ENCODE measurements at places on chromosomes 2 and 18.

DNA sequence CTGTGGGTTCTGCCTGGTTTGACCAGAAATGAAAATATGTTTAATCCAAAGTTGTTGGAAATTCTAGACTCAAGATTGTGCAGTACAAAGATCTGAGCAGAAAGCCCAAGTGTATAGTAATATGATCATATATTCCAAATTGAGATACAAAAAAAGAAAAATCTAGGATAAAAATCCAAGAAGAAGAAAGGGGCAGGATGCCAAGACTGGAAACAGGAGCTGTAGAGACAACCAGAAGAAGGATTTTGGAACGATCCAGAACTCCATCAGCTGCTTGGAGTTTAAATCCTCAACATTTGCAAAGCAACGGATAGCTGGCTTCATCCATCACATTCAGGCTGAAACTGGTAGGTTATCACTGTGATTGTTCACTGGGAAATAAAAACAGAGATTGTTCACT lies 333.6 kb upstream of the UBE2E3 start:
- DNase-seq: no peak

DNA sequence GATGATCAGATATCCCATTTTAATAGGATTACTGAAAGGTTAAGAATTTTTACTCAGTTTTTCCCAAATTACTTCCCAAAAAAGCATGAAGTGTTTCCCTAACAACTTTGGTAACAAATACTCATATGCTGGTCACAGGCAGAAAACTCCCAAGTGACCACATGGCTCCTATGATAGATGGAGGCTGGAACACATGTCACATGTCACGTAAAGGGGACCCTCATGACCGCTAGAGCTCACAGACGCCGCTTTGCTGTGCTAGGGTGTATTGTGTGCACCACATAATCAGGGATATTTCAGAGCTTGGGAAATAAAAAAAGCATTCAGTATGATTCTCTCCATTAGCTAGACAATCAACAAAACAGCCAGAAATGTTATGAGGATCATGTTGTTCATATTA lies 228.2 kb downstream of the TMEM163 start:
- no peak for DNase-seq

DNA sequence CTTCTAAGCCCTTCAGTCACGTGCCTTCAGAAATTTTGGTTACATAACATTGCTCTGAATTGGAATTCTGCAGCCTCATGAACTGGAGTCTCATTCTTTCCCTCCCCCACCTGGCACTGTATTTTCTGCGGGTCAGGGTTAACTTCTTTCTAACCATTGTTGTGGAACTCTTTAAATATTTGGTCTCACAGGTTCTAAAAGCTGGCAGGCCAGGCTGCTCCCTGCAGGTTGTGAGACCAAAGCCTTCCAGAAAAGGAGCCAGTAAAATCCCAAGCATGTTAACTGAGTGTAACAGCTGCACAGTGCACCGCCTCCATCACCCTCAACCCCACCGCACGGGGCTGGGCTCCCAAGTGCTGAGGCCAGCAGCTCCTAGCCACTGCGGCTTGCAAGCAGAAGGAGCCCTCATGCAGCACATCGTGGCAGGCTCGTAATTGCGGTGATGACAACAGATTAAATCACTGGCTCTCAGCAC lies 174.1 kb upstream of the ALPP start:
- peak; percentile 35 for DNase-seq

DNA sequence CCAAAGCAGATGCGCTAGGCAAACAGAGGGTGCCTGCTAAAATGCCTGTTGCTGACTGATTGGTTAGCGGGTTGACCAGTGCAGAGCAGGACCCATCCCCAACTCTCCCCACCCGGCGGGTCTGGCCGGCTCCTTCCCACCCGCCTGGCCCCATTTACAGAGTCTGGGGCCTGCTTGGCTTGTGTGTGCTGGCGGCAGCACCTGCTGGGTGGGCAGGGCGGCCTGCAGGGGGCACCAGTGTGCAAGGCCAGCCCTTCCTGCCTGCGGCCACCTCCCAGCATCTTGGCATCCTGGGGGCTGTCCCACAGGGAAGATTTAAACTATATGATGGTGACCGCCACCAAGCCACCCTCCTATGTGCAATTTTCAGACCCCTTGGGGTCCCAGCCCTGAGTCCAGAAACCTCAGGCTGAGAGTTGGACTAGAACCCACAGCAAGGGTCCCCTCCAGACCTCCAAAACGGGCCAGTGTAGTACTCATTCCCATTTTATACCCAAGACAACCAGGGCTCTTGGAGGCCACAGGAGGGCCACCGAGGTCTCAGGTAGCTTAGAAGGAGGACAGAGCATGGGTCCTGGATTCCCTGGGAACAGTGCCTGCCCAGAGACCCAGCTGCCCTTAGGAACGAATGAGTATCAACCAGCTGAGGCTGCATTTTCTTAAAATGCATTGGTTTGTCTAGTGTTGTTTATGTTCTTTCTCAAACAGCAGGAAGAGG lies 173.6 kb downstream of the SMAD7 start:
- DNase-seq: peak; percentile 78

GRCh38 chr2:719734-720133 lies 42.5 kb upstream of the TMEM18 start:
- no peak for DNase-seq

DNA sequence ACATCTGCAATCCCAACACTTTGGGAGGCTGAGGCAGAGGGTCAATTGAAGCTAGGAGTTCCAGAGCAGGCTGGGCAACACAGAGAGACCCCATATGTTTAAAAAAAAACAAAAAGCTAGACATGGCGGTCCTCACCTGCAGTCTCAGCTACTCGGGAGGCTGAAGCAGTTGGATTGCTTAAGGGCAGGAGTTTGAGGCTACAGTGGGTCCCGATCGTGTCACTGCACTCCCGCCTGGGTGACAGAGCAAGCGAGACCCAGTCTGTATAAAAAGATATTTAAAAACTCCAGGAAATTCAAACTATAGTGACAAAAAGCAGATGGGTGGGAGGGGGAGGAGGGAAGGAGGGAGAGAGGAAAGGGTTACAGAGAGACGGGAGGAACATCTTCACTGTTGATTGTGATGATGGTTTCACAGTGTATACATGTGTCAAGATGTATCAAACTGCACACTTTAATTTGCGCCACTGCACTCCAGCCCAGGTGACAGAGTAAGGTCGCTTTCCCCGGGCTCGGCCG lies 942 bp upstream of the ZNF236 start:
- no peak for DNase-seq

DNA sequence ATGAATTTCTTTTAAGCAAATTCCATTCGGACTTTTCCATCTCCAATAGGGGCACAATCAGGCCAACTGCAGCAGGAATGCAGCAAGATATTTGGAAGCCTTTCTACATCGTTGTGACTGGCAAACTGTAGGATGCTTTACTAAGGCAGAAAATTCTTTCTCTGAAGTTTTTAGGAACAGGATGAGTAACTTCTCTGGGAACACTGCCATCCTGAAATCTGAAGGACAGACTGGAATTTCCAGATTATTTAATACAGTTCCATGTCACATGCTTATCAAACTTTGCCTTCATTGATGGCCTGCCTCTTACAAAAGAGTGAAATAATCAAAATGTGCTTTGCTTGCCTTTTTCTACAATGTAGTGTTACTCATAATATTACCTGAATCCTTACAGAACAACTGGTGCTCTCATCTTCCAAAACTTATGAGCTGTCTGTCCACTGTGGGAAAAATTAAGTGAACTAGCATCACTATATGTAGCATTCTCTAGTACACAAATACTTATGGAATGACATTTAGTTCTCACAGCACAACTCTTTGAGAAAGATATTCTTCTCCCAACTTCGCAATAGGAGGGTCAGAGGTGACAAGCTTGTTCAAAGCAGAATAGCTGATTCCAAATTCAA lies 32.0 kb upstream of the MAP2 start:
- DNase-seq: no peak

- no peak for DNase-seq
These were observed 16.6 kb downstream of the MALL start for GRCh38 chr2:110099038-110099425.

DNA sequence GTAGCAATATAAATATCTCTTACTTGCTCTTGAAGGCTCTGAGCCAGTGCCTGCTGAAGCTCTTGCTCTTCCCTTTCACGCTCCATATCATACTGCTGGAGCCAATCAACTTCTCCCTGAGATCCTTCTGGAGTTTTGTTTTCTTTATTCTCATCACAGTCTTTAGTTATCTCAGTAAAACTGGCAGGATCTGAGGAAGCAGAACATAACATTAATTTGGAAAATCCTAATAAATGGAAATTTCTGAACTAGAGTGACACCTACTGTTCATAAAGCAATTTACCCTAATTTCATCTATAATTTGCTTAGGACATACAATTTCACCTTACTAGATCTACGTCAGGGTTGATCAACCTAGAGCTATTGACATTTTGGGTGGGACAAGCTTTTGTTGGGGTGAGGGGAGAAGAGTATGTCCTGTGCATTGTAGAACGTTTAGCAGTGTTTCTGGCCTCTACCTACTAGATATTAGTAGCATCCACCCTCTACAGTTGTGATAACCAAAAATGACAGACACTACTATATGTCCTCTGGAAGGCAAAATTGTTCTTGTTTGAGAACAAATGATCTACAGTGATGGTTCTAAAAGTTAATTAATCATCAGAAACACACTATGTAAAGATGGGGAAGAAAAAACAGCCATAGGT lies 47.2 kb downstream of the VIL1 start:
- no peak for DNase-seq

- no peak for DNase-seq
These were observed 11.9 kb upstream of the TET3 start for GRCh38 chr2:73972846-73973245.

DNA sequence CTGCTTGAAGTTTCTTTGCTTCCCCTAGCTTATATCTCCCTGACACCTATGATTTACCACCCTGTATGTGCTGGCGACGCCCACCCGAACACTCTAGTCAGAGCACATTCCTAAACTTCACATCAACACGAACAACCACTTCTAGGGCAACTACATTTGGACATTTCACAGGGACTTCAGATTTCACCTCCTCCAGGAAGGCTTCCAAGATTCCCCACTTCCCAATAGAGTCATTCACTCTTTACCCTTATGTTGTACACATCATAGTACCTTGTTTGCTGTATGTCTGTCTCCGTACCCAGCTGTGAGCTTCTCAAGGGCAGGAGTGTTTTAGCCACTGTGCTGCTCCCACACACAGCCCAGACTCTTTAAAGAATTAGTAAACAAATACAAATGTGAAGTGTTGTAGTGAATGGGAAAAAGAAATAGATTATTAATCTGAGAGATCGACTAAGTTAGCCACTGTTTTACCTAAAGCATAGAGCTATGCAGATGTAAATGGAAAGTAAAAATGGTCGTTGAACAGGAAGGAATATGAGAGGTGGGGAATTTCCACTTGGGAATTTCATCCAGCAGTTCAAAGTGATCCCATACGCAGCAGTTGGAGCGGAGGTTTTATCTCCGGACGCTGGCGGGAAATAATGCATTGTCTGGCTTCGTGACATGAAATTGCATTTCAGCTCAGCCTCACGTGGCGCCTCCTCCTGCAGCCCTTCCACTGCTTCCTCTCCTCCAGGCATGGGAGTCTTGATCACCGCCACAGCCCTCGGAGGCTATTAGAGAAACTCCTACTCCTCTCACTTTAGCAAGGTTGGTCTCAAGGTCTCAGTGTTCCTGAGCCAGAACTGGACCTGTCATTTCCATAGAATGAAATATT lies 233.4 kb upstream of the COPS8 start:
- DNase-seq: no peak
